Tongue (tissue), 3 donors: ENCODE measurements at places on chromosomes 6 and 20. TPM values are rescaled to one million over a fixed set of nuclear protein-coding genes. Genes with fewer than 3 reads are reported as not detected.

Gene ADTRP
- not detected for total RNA-seq

Gene OVOL2
- total RNA-seq: 1.0 TPM

Gene MYLK4
- total RNA-seq: 14.9 TPM

Gene LY6G6F
- 0.82 TPM for total RNA-seq

Gene C6orf163
- 2.7 TPM for total RNA-seq

Gene PLAGL1
- total RNA-seq: 214 TPM

DNA sequence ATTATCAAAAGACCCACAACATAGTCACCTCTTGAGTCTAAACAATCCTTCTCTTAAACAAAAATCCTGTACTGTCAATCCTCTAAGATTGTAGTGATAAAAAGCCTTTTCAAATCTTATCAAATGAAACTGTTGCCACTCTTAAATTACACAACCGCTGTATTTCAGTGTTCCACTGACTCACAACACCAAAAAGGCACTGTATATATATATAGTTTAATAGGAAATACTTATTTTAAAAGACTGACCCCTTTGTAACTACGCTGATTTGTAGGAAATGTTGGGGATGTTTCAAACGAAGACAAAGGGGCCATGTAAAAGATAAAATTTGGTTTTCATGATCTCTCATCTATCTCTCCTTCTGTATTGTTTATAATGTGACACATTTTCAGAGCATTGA, 14.1 kb downstream of the CPNE1 start:
- no peak for DNase-seq

DNA sequence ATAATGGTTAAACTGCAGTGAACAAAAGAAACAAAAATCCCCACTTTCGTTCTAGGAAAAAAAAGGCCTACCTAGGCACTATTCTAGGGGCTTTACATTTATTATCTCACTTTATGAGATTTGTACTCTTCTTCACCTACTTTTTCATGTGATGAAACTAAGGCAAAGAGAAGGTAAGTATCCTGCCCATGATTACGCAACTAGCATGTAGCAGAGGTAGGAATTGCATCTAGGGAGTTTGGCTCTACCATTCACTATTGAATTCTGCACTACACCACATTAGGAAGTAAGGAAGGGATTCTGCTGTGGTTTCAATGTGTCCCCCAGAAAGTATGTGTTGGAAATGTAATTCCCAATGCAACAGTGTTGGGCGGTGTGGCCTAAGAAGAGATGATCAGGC, 11.4 kb upstream of the C6orf141 start:
- DNase-seq: no peak

- DNase-seq: no peak
Measured at GRCh38 chr6:134472661-134473060, 154.7 kb upstream of the SGK1 start.

GRCh38 chr6:57006101-57006500, 40.4 kb upstream of the KIAA1586 start:
- no peak for DNase-seq

GRCh38 chr20:37912874-37913273, 9.9 kb downstream of the VSTM2L start:
- no peak for DNase-seq

- DNase-seq: peak; percentile 60
Measured at GRCh38 chr6:165889636-165890403, 226.8 kb upstream of the PDE10A start.

GRCh38 chr6:15504581-15505350, 158.1 kb downstream of the DTNBP1 start:
- DNase-seq: peak; percentile 96

DNA sequence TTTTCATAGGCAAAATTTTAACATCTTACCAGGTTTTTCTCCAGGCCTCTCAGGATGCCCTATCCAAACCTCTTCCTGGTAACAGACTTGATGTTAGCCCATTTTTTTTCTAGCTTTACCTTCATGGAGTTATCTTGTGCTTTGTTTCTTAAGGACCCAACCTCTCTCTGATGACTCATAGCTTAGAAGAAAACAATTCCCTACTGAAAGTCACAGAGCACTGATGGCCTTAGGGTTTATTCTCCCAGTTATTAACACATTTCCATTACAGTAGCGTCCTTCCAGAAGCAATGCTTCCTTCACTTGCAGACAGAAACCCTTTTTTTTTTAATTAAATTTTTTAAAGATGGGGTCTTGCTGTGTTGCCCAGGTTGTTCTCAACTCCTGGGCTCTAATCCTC, 79.4 kb downstream of the IYD start:
- DNase-seq: no peak

- no peak for DNase-seq
Measured at GRCh38 chr6:152496731-152497130, 140.4 kb downstream of the SYNE1 start.

- DNase-seq: peak; percentile 24
Measured at GRCh38 chr6:137349856-137350830, 131.0 kb upstream of the IFNGR1 start.

DNA sequence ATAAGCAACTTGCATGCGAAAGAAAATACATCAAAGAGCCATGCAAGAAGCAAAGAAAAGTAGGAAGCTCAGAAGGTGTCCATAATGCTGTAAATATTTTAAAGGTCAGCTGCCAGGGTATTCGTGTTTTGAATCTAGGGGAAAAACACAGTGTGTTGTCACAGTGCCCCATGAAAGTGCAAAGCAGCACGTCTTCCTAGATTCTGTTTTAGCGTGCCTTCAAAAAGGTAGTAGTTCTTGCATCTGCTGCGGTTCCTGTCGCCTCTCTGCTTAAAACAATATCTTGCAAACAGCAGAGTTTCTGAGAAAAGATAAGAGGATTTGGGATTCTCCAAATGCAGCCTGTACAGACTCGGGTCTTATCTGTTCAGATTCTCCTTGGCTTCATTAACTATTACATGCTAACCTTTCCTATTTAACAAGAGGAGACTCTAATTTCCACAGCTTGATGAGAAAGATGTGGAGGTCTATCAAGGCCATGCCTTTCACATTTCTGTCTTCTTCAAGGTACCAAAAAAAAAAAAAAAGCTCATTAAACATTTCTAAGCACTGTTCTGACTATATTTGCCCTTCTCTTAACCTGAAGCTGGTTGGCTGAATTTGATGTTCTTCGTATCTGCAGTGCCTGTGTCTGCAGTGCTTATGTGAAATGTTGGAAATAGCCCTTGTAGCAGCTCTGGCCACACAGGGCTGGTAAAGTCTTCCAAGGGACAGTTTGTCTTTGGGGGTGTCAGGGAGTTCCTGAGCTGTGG, 297.5 kb downstream of the ADGB start:
- no peak for DNase-seq

DNA sequence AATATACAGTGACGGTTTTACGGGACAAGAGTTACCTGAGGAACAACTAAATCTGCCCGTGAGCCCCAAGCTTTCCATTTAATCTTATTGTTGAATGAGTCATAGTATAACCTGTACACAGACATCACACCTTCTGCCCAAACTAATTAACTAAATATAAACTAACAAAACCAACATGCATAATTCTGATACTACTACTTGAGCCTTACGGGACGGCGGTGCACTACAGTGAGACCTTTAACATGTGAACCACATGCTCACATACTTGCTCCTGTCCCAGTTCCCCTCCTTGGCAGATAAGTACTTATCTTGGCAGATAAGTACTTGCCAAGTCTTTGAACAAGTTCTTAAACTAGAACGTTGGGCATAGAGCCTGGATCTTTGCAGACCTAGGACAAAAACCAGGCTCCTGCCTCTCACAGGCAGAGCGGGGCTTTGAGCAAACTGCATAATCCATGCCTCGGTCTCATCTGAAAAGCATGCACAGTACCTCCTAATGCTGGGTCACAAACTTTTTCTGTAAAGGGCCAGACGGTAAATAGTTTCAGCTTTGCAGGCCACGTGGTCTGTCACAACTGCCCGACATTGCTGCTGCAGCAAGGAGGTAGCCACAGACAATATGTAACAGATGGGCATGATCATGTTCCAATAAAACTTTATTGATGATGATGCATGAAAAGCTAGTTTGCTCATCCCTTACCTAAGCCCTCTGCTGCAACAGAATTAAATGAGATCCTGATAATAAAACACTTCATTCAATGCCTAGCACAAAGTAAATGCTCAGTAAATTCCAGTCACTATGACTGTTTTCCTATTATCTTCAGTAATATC, 23.0 kb downstream of the ZNF217 start:
- no peak for DNase-seq

DNA sequence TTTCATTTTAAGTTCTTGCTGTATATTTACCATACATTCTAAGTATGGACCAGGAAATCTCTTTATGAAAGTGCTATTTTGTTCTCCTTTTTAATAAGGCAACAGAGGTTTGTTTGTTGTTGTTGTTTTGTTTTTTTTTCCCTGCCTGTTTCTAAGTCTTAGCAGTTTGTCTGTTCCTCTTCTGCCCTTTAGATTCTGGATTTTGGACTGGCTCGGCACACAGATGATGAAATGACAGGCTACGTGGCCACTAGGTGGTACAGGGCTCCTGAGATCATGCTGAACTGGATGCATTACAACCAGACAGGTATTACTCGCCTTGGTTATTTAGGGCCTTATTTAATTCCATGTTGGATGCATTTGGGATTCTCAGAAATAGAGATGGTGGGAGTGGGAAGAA, 48.0 kb downstream of the MAPK14 start:
- DNase-seq: no peak

- DNase-seq: no peak
Measured at GRCh38 chr6:159439651-159440050, 253.4 kb downstream of the SOD2 start.

DNA sequence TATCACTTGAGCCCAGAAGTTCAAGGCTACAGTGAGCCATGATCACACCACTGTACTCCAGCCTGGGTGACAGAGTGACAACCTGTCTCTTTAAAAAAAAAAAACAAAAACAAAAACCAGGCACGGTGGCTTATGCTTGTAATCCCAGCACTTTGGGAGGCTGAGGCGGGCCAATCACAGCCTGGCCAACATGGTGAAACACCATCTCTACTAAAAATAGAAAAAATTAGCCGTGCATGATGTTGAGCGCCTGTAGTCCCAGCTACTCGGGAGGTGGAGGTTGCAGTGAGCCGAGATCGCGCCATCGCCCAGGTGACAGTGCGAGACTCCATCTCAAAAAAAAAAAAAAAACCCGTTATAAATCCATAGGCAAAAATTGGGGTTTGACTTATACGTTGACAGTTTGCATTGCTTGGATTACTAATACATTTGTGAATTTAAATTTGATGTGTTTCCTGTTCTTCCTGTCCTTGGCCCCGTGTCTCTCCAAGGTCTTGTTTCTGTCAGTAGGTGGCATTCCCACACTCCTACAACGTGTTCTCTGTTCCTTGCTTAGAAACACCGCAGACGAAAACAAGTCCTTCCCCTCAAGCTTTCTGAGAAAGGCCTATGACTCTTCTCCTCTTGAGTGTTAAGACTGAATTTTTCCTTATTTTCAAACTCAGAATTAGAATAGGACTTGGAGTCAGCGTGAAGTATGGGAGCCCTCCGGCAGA, 147.0 kb downstream of the DTNBP1 start:
- DNase-seq: no peak

- peak; percentile 82 for DNase-seq
Measured at GRCh38 chr20:32091888-32092346, 17.6 kb upstream of the TM9SF4 start.

- no peak for DNase-seq
Measured at GRCh38 chr20:32564921-32565734, 20.0 kb downstream of the NOL4L start.

GRCh38 chr6:21831521-21832291, 238.2 kb downstream of the SOX4 start:
- DNase-seq: peak; percentile 63

- DNase-seq: no peak
Measured at GRCh38 chr6:100768816-100769351, 112.2 kb downstream of the ASCC3 start.

DNA sequence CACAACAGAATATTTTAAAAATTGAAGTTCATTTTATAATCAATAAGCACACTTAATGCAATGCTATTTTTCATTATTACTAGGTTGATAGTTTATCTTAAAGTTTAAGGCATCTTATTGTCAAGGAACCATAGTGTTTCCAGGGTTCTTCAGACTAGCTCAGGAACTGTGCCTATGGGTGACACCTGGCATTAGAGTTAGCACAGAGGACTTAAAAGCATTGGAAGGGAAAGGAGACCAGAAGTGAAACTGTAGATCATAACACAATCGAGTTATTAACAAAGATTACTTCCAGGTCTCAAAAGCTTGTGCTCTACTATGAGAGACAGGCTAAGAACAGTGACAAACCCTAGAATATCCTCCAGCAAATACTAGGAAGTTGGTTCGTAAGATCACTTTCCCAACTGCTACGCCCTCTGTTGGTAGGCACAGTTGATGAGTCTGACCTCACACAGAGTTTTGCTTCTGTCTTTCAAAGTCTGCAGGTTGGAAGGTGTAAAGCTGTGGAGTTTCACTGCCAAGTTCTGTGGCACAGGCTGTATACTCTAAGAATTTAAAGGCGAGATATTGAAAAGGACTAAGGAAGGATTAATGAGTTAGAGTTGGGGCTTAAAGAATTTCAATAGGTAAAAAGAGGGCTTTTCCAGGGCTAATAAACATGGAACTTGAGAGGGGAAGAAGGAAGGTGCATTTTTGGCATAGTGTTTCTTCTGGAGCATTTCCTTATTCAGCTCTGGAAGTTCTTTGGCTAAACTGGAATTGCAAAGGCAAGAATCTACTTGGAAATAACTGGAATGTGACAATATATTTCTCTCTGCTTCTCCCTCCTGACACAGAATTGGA, 531.3 kb upstream of the JAG1 start:
- peak; percentile 71 for DNase-seq

GRCh38 chr6:137264311-137265075, 45.3 kb upstream of the IFNGR1 start:
- DNase-seq: no peak

DNA sequence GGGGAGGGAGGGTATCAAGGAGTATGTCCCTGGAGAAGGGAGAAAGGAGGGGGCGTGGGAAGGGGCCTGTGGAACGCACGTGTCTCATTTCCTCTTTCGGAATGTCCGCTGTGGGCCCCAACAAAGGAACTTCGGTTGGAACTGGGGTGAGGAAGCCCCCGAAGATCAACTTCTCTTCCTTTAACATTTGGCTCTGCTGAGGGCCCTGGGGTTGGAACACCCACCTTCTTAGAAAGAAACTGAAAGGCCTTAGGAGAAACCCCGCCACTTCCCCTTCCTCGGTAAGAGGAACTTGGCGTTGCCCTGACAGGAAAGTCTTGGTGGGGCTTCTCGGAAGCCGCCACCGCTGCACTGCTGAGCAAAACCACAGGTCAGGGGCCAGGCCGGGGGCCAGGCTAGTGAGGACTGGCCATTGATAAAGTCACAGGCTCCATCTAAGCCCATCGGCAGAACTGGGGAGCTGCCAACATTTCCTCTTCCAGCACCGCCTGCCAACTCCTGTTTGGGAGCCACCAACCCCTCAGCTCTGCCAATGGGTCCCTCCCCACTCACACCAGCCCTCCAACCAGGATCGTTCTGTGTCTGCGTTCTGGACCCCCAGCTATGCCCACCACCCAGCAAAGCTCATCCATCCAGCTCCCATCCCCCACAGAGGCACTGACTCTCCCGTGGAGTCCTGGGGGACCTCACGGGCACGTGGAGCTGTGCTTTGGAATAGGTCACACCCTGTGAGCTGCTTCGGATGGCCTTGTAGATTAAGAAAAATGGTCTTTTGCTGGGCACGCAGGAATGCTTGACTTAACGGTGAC, 44.8 kb downstream of the FGD2 start:
- DNase-seq: peak; percentile 30
